ENCODE measurements at places on chromosomes 4 and X.
A peak's percentile ranks its signal among the peaks of the same experiment; 100 is the strongest.

DNA sequence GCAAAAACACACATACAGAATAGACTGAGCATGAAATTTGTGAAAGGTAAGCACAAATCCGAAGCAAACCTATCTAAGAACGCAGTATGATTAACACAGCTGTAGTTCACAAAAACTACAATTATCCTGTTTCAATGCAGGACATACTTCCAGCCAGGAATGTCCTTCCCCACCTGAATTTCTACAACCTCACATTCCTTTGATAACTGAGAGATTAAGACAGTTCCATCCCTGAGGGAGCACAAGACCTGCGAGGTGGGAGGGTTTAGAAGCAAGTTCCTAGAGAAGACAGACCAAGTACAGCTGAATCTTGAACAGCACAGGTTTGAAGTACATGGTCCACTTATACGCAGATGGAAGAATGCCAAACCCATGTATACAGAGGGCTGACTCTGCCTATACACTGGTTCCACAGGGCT lies 10.6 kb downstream of the ABCG2 start:
- no peak for DNase-seq

DNA sequence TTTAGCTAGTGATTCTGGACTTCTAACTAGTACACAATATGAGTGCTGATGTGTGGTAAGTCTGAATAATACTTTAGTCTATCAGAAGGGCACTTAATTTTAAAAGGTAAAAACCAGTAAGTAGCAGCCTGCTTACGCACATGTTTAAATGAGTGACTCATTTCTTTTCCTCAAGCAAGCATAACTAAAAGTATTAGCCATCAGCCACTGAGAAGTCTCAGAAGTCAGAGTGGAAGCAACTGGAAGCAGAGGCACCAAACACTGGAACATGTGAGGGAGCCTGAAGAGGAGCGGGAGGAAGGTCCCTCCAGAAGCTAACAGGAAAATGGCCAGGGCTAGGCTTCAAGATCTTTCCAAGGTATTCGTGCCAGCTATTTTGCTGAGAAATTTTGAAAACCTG lies 257.7 kb downstream of the RAPGEF2 start:
- peak; percentile 27 for DNase-seq

DNA sequence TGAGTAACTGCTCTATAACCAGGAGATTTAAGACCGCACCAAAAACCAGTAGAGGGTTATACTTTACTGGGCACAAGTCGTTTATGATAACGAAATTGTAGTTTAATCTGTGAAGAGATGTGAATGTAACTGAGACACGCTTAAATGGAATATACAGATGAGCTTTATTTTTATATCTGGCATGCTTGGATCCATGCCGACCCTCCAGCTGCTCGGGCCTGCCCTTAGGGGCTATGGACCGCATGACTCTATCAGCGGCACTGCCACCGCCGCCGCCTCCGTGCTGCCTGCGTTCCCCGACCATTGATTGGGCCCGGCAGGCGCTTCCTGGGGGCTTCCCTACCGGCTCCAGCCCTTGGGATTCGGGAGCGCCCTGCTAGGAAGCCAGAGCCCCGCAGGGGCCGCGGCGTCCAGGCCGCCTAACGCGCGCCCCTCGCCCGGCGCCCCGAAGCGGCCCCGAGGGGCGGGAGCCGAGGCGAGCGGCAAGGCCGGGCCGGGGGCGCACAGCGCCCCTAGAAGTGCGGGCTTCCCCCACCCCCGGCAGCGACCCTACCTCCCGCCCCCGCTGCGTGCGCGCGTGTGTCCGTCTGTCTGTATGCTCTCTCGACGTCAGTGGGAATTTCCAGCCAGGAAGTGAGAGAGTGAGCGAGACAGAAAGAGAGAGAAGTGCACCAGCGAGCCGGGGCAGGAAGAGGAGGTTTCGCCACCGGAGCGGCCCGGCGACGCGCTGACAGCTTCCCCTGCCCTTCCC lies at the start of gene NFKB1:
Gene NFKB1 (plus strand): TSS at position 664 of the 751 bp plus-strand sequence. CDS start 24,160 bp downstream, outside the sequence.
- peak; percentile 35 for DNase-seq

DNA sequence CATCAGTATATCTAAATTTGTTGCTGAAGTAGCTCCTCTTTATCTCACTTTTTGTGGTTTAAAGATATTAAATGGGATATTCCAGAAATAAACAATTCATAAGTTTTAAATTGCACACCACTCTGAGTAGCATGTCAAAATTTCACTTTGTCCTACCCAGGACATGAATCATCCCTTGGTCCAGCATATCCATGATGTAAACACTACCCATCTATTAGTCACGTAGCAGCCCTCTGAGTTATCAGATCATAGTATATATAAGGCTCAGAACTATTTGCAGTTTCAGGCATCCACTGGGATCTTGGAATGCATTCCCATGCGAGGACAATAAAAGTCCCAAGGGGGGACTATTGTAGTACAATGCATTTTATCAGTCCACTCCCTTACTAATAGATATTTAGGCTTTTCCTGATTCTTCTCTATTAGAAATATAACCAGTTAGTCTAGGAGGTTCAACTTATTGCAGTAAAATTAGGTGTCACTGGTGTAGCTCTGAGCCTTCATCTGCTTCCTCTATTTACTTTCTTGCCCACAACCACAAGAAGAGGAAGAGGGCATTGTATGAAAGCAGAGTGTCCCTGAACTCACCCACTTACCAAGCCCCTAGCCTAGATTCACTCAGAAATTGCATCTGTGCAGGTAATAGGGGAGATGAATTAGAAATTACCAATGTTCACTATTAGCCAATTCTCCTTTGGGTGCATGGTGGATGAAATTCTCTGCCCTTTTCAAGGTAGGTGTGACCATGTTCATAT lies 409.8 kb upstream of the GALNT7 start:
- DNase-seq = peak; percentile 68

- DNase-seq = no peak
Measured at GRCh38 chr4:76373919-76374552, 46.9 kb downstream of the CCDC158 start.

- DNase-seq = no peak
Measured at GRCh38 chr4:25158817-25159216, 1.4 kb downstream of the SEPSECS start.

DNA sequence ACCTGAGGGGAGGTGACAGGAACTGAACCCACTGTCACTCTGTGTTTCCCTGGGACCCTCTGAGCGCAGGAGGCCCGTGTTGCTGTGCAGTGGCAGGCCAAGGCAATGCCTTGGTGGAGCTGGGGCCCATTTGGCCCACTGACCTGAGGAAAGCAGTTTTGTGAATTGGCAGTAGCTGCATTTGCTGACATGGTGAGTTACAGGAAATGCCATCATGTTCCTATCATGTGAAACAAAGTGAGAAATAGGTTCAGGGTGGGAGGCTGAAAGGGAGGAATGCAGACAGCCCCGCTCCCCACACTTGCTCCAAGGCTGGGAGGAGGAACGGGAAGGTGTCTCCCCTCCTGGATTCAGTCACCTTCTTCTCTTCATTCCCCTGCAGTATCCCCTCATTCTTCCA lies 146.1 kb downstream of the PTTG2 start:
- DNase-seq = no peak

GRCh38 chrX:153917869-153918268 lies 8.2 kb downstream of the ARHGAP4 start:
- DNase-seq = no peak

GRCh38 chrX:134551376-134552048 lies 91.5 kb downstream of the HPRT1 start:
- DNase-seq = peak; percentile 30

DNA sequence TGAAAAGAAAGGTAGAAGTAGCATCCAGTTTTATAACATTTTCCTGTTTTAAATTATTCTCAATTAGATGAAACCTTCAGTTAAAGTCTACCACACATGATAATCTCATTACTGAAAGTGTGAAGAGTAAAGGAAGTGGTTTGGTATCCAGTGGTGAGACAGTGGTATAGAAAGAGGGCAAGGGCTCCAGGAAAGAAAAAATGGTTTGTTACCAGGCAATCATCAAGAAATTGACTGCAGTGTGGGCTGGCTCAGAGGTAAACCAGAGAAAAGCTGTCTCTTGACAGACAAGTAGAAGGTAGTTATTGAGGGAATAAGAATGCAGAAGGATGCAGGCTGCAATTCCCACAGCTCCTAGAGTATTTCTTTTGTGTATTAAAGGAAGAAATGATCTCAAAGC lies 406.2 kb downstream of the TLL1 start:
- no peak for DNase-seq

DNA sequence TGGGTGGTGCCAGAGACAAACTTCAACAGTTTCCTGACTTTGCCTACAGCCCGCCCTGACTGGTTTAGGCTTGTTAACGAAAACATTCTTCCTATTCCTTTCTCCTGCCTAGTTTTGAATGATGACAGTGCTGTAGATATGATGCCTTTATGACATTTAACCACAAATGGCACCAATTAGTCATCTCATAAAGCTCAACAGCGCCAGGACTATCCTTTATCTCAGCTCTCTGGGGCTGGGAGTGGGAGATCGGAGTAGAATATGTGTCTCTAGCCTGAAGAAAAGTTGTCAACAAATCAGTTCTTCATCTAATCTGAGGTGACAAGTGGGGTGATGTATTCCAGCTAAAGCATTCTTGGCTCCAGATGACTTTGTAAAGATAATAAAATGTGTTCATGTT lies 64.6 kb upstream of the SH3RF1 start:
- no peak for DNase-seq

- DNase-seq = no peak
Measured at GRCh38 chr4:52925531-52925968, 63.4 kb downstream of the RASL11B start.

- no peak for DNase-seq
Measured at GRCh38 chrX:64191281-64192010, 14.1 kb downstream of the AMER1 start.

GRCh38 chr4:73705056-73705432 lies 35.3 kb upstream of the CXCL8 start:
- DNase-seq = no peak

- no peak for DNase-seq
Measured at GRCh38 chrX:119687661-119688413, 5.1 kb downstream of the SEPTIN6 start.

DNA sequence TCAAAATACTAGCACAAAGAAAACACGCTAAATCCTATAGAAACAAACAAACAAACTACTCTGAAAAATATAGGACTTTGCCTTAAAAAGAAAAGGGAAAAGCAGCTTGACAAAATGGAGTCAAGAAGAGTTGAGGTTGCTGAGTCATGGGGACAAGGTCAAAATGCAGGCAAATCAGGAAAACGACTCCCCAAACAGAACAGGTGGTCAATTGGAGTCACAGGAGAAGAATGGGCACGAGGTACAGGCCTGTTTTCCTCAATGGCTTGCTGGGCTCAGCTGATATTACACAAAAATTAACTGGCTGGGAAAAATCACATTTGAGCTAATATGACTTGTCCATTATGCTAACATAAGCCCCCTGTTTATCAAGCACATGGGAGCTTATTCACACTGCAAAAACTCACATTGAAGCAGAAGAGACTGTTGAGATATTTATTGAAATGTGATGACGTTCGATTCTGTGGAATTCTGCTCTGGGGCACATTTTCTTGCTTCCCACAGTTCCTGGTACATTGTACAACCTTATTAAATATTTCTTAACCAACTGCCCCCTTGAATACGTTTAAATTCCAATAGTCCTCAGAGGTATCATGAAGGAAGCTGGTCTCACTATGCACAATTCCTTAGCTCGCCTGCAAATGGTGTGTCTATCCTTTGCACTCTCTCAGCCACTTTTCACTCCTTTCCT lies 1622.1 kb downstream of the STIM2 start:
- no peak for DNase-seq

- no peak for DNase-seq
Measured at GRCh38 chrX:13590207-13590606, 20.8 kb downstream of the EGFL6 start.

DNA sequence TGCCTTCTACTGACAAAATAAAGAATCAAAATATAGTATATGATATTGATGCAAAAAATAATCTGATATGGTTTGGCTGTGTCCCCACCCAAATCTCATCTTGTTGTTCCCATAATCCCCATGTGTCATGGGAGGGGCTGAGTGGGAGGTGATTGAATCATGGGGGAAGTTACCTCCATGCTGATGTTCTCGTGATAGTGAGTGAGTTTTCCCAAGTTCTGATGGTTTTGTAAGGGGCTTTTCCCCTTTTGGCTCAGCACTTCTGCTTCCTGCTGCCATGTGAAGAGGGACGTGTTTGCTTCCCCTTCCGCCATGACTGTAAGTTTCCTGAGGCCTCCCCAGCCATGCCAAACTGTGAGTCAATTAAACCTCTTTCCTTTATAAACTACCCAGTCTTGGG lies 70.2 kb downstream of the TMEM165 start:
- DNase-seq = no peak

GRCh38 chrX:68989865-68990606 lies 161.2 kb downstream of the EFNB1 start:
- DNase-seq = peak; percentile 22

DNA sequence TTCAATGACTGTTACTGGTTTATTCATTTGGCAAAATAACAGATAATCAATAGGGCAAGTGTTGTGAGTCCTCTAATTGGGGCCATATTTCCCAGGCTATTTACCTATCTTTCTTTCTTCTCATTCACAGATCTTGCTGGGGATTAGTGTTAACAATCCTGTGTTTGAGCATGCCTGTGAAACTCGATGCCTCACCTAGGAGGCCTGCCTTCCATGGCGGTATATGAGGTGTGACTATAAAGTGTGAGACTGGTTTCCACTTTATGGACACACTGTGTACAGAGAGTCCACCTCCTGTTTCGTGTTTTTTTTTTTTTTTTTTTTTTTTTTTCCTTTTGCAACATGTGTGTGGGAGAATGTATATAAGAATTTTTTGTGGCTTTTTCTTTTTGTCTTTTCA lies 199.3 kb downstream of the BMPR1B start:
- no peak for DNase-seq

- no peak for DNase-seq
Measured at GRCh38 chrX:357035-357692, 29.5 kb downstream of the PPP2R3B start.

- no peak for DNase-seq
Measured at GRCh38 chr4:177225605-177226004, 84.1 kb upstream of the NEIL3 start.

- no peak for DNase-seq
Measured at GRCh38 chr4:102386966-102387365, 41.7 kb upstream of the SLC39A8 start.

DNA sequence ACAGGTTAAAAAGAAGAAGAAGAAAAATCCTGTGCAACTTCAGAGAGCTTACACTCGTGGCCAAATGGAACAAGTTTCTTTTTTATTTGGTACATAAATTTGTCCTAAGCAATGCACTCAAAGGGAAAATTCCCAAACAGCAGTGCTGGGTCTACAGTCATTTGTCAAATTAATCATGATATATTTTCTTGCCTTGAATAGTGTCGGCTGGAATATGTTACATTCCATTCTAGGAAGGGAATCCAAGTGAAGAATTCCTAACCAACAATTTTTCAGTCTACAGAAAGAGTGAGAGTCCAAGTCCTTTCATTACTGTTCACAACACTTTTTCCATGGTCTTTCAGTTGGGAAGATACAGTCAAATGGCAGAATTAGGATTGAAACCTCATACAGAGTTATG lies 63.9 kb downstream of the HAND2 start:
- no peak for DNase-seq

- no peak for DNase-seq
Measured at GRCh38 chrX:24229976-24230375, 80.4 kb downstream of the ZFX start.

Data from HS-27A (cell line).